GM12865 (cell line): ENCODE measurements at places on chromosomes 7 and 10.
A peak's percentile ranks its signal among the peaks of the same experiment; 100 is the strongest.

GRCh38 chr7:101829821-101830220 lies 12.4 kb downstream of the CUX1 start:
- DNase-seq, result no peak

DNA sequence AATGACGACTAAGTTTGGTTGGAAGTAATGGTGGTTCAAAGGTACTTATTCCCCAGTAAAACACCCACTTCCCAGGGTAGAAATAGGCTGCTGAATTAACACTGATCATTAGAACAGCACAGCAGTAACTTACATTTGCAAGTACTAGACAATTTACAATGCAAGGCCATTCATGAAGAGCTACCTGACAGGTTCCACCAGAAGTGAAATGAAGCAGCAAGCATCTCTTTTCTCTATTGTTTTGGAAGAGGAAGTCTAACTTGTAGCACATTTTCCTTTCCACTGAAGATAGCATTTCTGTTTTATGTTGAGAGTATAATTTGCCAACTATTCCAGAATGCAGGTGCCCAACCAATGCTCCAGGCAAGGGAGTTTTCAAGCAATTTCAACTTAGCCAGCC lies 145.9 kb downstream of the CREB5 start:
- no peak for DNase-seq

DNA sequence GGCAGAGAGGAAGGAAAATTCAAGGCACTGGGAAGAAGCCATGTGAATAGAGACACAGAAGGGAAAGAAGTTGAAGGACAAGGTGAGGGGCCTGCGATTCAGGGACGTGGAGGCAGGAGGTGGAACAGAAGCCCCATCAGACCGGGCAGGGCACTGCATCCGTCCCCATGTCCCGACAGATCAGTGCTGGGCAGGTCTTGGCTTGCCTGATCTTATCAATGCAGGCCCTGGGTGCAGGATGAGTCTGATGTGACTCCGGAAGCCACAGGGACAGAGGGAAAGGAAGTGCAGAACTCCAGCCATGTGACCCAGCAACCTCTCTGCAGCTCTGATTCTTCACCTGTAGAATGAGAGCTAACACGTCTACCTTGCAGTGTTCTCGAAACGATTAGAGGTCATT lies 136.2 kb upstream of the CTBP2 start:
- no peak for DNase-seq

GRCh38 chr10:99421233-99421739 lies 9.1 kb downstream of the GOT1 start:
- no peak for DNase-seq

DNA sequence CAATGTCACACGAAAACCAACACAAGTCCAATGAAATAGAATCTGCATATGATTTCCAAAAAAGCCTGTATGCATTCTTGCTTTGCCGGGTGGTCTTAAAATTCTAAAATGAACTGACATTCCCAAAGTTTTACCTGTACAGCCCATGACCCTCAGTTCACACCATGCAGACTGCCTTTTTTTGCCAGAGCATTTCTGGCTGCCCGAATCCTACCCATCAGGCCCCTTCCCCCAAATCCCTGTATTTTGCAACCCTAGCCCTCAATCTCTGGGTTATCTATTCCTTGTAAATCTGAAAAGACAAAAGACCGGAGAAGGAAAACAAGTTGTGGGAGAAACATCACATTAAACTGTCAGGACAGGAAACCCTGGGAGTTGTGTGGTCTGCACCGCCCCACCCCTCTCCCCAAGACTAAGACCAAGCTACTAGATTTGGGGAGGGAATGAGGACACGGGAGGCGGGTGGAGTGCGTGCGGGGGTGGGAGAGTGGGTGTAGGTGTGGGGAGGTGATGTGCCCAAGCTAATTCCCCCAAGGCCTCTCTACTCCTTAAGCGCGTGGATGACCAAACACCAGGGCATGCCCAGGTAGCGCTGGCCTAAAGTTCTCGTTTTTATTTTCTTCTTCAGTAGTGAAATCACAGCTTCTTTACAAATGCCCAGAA lies 1.4 kb downstream of the JCAD start:
- DNase-seq, result no peak

DNA sequence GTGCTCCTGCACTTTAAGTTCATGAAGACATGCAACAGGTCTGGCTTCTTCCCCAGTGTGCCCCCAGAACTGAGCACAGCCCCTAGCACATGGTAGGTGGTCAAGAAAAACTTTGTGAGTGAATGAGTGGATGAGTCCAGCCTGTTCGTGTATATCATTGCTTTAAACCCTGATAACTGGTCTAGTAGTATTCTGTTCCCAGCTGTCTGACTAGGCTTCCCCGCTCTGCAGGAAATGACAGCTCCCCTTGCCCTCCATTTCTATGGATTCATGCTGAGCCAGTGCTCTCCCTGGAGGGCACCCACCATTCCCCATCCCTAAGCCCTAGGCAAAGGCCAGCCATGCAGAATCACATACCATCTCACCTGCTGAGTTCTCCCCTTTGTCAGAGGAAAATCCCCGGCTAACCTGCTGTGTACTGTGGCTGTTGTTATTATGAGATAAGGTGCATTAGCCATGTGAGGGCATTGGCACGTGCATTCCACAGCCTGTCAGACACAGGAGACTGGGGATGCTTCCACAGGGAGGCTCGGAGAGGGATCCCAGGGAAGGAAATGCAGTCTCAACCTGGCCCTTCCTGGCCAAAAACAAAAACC lies 698.9 kb downstream of the GRID1 start:
- DNase-seq, result no peak

DNA sequence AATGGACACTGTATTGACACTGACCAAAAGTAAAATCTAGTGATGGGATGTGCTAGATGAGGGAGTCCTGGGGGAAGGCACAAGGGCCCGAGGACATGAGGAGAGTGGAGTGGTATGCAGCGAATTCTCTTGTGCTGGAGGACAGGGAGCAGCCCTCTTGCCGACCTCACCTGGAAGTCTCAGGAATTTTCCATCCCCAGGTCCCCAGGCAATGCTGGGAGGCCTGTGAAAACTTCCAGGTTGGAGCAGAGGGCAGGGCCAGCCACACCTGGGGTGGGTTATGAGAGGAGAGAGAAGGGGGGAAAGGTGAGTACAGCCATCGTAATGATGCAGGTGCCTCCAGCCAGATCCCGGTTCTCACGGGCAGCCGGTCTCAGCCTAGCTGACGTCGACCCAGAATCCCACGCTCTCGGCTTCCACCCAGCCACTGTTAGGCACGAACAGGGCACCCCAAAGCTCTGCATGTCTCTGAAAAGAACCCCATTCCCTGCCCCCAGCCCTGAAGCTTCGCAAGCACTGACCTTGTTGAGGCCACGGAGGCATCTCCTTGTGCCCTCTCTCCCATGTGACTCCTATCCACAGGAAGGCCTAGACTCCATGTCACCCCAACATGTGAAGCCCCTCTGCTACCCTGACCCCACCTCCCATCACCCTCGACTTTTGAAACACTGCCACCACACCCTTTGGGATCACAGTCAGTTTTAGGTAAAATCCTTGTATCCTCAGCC lies 239.7 kb upstream of the MYO3A start:
- DNase-seq, result no peak

DNA sequence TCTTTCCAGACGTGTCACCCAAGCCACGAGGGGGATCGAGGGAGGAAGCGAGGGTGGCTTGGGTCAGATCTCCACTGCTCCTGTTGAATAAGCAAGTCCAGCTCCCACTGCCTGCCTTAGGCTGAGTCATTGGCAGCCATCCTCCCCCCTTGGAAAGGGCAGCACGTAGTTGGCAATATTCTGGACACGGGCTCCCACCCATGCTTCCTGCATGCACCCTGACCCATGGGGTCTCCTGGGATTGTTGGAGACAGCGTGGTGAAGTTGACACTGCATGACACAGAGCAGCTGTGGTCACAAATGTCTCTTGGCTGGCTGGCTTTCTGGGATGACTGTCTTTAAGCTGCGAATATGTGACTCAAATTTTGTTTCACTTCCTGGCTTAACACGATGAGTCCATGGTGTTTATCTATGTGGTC lies 11.2 kb downstream of the BTBD16 start:
- no peak for DNase-seq

DNA sequence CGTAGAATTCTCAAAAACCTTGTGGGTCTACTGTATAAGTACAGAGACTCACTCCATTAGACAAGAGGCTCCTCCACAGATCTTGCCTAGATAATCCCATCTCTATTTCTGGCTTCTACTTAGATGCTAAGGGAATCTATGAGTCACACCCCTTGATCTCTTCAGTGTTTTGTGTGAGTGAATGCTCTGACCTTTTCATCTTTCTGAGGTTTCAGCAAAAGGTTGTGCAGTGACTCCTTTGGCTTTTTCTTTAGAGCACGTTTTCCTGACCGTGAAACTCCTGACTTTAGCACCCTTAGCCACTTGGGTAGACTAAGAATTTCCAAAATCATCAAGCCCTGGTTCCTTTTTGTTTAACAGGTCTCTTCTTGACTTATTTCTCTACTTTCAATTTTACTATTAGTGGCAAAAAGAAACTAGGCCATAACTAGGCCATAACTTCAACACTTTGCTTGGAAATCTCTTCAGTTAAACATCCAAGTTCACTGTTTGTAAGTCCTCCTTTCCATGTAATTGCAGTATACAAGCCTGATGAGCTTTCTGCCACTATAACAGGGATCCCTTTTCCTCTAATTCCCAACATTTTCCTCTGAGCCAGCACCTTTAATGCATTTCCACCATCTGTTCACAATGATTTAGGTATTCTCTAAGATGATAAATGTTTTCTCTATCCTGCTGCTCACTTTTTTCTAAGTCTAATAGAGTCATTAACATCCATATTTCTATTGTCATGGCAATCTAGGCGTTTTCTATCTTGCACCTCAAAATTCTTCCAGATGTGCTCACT lies 19.4 kb downstream of the COPG2 start:
- peak; percentile 64 for DNase-seq

DNA sequence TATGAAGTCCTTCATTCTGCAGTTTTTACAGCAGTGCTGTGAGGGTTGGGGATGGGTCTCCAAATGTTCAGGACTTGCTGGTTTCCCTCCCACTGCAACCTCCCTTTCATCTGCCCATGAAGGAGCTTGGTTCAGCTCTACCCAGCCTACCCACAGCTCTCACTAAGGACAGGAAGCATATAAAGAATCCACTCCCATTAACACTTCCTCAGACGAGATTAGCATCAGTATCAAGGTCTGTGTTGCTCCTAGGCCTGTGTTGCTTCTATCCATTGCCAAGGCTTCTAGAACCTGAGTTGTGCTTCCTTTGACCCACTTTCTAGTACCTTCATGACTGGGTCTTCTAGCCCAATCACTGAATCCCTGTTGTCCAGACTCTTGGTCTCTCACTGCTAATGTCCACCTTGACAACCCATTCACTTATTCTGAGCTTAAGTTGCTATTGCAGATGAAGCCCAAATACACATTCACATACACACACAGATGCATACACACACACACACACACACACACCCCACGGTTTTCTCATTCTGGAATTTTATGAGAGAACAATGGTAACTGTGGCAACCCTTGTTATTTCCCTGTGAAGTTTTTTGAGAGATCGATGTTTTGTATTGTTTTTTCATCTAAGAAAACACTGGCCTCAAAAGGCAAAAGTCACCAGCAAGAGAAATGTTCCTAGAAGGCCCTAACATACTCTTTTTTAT lies 248.1 kb downstream of the MTERF1 start:
- no peak for DNase-seq

GRCh38 chr10:108404155-108404554 lies 1239.6 kb upstream of the SORCS1 start:
- no peak for DNase-seq

- DNase-seq, result no peak
Measured at GRCh38 chr7:72336632-72337389, 75.3 kb downstream of the CALN1 start.

GRCh38 chr7:121329191-121330052 lies 622 bp downstream of the WNT16 start:
- peak; percentile 54 for DNase-seq

GRCh38 chr7:73738220-73738611 lies 386 bp downstream of the ABHD11 start:
- peak; percentile 74 for DNase-seq

GRCh38 chr10:103822107-103822716 lies 33.2 kb downstream of the SH3PXD2A start:
- DNase-seq, result no peak

- peak; percentile 78 for DNase-seq
Measured at GRCh38 chr10:87860156-87860795, 3.1 kb downstream of the KLLN start.

- no peak for DNase-seq
Measured at GRCh38 chr7:43876241-43876640, 6.9 kb upstream of the MRPS24 start.

- no peak for DNase-seq
Measured at GRCh38 chr7:7512861-7513597, 22.6 kb downstream of the COL28A1 start.

- DNase-seq, result no peak
Measured at GRCh38 chr10:21165489-21165888, 268.4 kb upstream of the NEBL start.

DNA sequence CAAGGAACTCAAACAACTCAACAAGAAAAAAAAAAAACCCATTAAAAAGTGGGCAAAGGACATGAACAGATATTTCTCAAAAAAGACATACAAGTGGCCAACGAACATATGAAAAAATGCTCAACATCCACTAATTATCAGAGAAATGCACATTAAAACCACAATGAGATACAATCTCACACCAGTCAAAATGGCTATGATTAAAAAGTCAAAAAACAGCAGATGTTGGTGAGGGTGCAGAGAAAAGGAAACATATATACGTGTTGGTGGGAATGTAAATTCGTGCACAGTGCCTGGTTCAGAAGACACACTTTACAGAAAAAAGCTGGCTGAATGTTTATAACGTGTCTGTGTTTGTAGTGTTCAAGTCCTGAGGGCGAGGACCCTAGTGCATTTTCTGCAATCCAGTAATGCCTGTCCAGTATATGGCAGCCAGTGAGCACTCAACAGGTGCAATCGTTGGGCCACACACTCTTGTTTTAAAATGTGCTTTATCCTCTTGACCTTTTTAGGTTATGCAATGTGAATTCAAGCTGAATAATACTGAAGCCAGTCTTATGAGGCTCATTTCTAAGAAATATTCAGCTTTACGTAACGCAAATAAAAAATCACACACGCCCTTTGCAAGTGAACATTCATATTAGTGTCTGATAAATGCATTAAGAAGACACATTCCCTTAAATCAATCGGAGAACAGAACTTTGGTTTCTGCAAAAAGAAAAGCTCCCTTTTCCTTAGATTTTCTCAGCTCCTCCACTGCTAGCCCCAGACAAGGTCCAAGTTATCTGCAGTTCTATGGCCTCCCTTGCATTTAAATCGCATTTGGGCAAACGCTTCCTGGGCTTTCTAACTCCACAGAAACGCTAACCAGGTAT lies 813 bp upstream of the MTURN start:
- DNase-seq, result no peak

DNA sequence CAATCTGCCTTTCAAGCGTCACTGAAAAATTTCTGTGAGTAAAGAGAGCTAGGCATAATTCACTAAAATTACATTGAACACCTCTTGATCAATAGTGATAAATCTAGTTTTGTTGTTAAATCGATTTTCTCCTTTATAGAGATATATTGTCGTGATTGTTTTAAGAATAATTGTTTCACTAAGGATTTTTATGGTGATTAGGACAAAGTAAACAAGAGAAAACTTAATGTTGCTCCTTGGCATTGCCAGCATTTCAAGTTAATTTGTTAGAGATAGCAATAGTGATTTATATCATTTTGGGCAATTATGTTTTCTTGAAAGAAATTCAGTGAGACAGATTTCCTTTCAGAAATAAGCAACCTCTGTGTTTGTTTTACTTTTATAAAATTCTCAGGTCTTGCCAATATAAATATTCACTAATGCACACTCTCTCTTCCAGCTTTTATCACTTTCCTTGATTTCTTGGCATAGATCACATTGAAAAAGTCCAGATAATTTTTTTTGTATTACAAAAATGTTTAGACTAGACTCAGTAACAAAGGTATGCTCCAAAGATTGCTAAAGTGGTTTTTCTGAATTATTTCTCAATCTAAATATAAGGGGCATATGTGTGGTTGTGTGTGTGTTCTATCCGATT lies 538.7 kb downstream of the TFEC start:
- DNase-seq, result no peak
